ENCODE measurements at places on chromosomes 16 and 17. TPM values are rescaled to one million over a fixed set of nuclear protein-coding genes. Genes with fewer than 3 reads are reported as not detected.
A peak's percentile ranks its signal among the peaks of the same experiment; 100 is the strongest.

Gene SHISA6
- 1.3 TPM for total RNA-seq

Gene MCRIP1
- total RNA-seq: 51.0 TPM

Gene SLFN14
- not detected for total RNA-seq

Gene OXLD1
- total RNA-seq: 112 TPM

Gene TBC1D3C
- total RNA-seq: not detected

Gene GAS7
- total RNA-seq: 24.5 TPM

Gene RHBDL1
- total RNA-seq: 48.7 TPM

Gene NF1
- total RNA-seq: 86.6 TPM

Gene ATP2C2
- total RNA-seq: 5.5 TPM

Gene SOCS3
- 52.2 TPM for total RNA-seq

Gene GPR142
- total RNA-seq: not detected

Gene KDM8
- 3.1 TPM for total RNA-seq

Gene CCL1
- total RNA-seq: not detected

GRCh38 chr17:10226930-10227695 lies 28.7 kb upstream of the GAS7 start:
- DNase-seq: peak; percentile 28
- H3K4me1 ChIP-seq: no peaks in the 10 kb centered on the region

DNA sequence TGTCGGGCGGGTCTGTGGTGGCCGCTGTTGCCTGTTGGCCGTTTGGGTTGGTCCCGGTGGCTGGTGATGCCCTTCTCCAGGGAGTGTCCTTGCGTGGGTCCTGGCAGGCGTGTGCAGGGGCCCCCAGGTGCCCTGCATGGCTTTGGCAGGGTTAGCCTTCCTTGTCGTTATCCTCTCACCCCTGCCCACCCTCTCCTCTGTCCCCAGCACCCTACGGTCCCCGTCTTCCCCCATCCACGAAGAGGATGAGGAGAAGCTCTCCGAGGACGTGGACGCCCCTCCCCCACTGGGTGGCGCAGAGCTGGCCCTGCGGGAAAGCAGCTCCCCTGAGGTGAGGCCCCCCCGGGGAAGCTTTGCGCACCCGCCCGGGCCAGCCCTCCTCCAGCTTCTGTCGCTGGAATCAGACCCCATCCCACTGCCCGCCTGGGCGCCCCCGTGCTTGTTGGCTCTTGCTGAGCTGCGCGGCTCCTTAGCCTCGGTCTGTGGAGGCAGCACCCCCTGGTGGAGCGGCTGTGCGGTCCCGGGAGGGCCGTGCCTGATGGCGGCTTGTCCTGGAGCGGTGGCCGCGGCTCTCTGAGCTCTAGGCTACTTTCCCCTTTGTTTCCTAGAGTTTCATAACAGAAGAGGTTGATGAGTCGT lies 10.6 kb upstream of the NUDT16L1 start:
- H3K27ac ChIP-seq: no peak overlapping the region
- no peaks in the 10 kb centered on the region for H3K27me3 ChIP-seq

DNA sequence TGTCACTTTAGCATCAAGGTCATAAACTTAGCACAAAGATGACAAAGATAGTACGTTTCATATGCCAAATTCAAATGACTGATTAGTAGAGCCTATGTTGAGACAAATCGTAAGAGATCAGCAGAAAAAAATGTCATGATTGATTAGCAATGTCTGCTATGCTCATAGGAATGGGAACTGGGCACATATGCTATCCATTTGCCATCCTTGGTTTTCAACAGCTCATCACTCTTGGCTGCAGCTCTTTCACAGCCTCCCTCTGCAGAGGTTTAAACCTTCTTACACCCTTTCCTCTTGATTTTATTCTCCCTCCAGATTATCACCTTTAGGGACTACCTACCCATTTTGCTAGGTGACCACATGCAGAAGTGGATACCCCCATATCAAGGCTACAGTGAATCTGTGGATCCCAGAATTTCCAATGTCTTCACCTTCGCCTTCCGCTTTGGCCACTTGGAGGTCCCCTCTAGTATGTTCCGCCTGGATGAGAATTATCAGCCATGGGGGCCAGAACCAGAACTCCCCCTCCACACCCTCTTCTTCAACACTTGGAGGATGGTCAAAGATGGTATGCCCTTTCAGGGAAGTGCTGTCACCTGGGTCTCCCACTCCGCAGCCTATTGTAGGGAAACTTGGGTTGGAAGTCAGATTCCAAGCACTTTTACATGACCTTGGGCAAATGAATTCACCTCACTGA lies 16.2 kb downstream of the MPO start:
- H3K27ac ChIP-seq: no peak overlapping the region
- no peaks in the 10 kb centered on the region for H3K4me1 ChIP-seq
- DNase-seq: no peak
- no peak overlapping the region for H3K4me3 ChIP-seq

DNA sequence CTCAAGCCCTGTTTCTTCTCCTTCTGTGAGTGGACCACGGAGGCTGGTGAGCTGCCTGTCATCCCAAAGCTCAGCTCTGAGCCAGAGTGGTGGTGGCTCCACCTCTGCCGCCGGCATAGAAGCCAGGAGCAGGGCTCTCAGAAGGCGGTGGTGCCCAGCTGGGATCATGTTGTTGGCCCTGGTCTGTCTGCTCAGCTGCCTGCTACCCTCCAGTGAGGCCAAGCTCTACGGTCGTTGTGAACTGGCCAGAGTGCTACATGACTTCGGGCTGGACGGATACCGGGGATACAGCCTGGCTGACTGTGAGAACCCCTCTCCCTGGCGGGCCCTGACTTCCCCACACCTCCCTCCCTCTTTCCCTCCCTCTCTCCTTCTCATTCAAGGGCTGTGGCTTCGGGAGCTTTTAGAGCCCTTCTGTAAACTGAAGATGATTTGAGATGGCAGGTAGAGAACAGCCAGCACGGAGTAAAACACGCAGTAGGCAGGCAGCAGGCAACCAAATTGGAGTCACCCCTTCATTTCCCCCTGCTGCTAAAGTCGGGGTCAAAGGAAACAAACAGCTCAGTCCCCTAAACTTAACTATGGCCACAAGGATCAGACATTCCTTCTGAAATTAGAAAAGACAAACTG lies 3.9 kb downstream of the SPACA3 start:
- no peak overlapping the region for H3K4me3 ChIP-seq
- H3K36me3 ChIP-seq: no peaks in the 10 kb centered on the region
- peaks cover 17% of the 10 kb centered on the region for H3K4me1 ChIP-seq
- DNase-seq: no peak
- no peaks in the 10 kb centered on the region for H3K27me3 ChIP-seq

- peak; percentile 90 for DNase-seq
- peaks cover 79% of the 10 kb centered on the region for H3K4me1 ChIP-seq
- H3K36me3 ChIP-seq: no peaks in the 10 kb centered on the region
Measured at GRCh38 chr16:11133344-11133943, 122.6 kb downstream of the SOCS1 start.

DNA sequence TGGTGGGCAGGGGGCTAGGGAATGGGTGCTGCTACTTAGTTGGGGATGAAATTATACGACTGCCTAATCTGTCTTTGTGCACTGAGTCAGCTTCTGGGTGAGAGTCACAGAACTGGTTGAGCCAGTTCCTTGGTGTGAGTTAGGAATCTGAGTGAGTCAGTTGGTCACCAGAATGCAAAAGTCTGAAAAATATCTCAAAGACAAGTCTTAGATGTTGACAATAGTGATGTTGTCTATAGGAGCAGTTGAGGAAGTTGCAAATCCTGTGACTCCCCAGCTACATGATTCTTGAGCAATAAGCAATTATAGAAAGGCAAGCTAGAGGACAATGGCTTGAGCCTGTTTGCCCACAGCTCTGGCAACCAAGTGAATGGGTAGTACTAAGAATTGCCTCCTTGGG lies 399.2 kb downstream of the CNTNAP4 start:
- H3K27ac ChIP-seq: no peak overlapping the region
- peak; percentile 66 for DNase-seq
- no peaks in the 10 kb centered on the region for H3K4me1 ChIP-seq
- no peak overlapping the region for H3K4me3 ChIP-seq
- no peaks in the 10 kb centered on the region for H3K27me3 ChIP-seq
- no peaks in the 10 kb centered on the region for H3K36me3 ChIP-seq

DNA sequence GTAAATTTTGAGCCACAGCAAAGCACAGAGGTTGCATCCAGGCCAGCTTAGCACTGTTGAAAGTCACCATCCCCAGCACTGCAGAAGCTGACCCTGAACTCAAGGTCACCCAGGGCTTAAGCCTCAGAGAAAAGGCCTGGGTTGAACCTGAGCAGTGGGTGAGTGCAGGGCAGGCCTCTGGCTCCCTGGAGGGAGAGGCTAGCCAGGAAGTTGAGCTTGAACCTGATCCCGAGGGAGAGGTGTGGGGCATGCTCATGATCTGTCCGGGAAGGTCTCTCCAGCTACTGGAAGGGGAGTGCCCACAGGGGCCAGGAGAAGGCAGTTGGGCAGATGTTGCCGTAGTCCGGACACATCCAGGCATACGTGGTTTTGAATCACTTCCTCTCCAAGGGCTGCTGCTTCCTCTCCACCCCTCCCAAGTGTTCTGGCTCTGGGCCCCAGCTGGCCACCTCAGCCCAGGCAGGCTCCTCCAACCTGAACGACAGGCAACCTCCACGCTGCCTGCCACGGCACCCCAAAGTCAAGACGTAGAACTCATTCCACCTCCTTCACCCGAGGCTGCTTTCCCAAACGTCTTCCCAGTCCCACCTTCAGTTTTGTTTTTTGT lies 18.4 kb downstream of the CARHSP1 start:
- H3K4me1 ChIP-seq: peaks cover 45% of the 10 kb centered on the region
- H3K27ac ChIP-seq: no peak overlapping the region
- peaks cover 87% of the 10 kb centered on the region for H3K36me3 ChIP-seq
- no peak for DNase-seq

GRCh38 chr17:39001703-39002637 lies 34.8 kb upstream of the FBXO47 start:
- H3K4me3 ChIP-seq: no peak overlapping the region
- no peaks in the 10 kb centered on the region for H3K27me3 ChIP-seq
- no peaks in the 10 kb centered on the region for H3K36me3 ChIP-seq

DNA sequence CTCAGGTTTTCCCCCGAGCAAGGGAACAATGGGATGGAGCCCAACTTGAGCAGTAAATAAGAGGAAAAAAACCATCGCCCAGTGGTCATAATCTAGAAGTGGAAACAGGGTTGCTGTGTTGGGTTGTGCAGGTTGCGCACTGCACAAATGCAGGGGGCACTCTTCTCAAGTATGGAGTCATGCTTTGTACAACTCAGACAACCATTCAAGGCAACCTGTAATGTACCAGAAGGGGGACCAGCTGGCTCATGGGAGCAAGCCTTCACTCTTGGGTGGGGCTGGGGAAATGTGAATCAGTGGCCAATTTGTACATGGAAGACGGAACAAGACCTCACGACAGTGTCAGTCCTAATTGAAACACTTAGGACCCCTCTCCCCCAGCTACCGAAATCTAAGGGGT lies 23.9 kb upstream of the LITAF start:
- no peak for DNase-seq
- H3K4me3 ChIP-seq: no peak overlapping the region
- no peaks in the 10 kb centered on the region for H3K27me3 ChIP-seq

GRCh38 chr16:10868596-10869469 lies 8.2 kb upstream of the CIITA start:
- no peaks in the 10 kb centered on the region for H3K36me3 ChIP-seq
- H3K4me1 ChIP-seq: peaks cover 63% of the 10 kb centered on the region
- H3K27me3 ChIP-seq: no peaks in the 10 kb centered on the region
- no peak overlapping the region for H3K4me3 ChIP-seq

GRCh38 chr17:60077672-60078519 lies 825 bp downstream of the HEATR6 start:
- peaks cover 37% of the 10 kb centered on the region for H3K36me3 ChIP-seq
- peak overlapping the region; percentile 67 for H3K4me3 ChIP-seq
- no peaks in the 10 kb centered on the region for H3K27me3 ChIP-seq
- no peaks in the 10 kb centered on the region for H3K4me1 ChIP-seq
- H3K27ac ChIP-seq: peak overlapping the region; percentile 81

DNA sequence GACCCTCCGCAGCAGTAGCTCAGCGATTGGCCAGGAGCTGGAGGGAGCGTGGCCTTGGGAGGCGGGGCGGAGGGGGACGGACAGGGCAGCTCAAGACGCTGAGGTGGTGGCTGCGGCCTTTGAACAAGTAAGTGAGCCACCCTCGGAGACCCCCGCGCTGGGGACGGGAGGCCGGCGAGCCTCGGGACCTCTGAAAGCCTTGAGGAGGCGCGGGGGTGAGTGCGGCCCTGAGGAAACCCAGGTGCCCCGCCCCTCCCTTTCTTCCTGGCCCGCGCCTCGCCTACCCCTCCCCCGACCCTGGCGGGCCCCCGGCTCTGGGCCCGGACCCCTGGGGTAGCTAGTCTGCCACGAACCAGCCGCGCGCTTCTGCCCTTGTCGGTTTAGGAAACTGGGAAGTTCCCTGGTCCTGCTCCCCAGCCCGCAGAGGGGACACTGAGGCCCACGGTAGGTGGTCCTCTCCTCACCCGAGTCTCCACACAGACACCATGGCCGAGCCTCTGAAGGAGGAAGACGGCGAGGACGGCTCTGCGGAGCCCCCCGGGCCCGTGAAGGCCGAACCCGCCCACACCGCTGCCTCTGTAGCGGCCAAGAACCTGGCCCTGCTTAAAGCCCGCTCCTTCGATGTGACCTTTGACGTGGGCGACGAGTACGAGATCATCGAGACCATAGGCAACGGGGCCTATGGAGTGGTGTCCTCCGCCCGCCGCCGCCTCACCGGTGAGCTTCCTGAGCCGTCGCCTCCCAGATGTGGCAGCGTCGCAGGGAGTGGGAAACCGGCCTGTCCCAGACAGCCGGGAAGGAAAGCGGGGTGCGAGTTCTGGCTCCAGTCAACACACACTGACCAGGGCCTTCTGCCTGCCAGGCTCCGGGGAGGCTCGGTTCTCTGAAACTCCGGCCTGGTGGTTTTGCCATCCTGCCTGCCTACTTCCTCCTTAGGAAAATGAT lies at the start of gene MAPK7:
Gene MAPK7 (plus strand): TSS at position 83 of the 945 bp plus-strand sequence. CDS start 403 bp downstream, at position 486.
- H3K27ac ChIP-seq: peak within 1 kb of the TSS; percentile 94
- H3K27me3 ChIP-seq: no peaks in the 10 kb centered on the region
- H3K4me1 ChIP-seq: peaks cover 25% of the 10 kb centered on the region
- no peak for DNase-seq

- no peak overlapping the region for H3K27ac ChIP-seq
- no peak overlapping the region for H3K4me3 ChIP-seq
- no peaks in the 10 kb centered on the region for H3K36me3 ChIP-seq
- no peaks in the 10 kb centered on the region for H3K4me1 ChIP-seq
- H3K27me3 ChIP-seq: no peaks in the 10 kb centered on the region
Measured at GRCh38 chr16:64532691-64533090, 589.2 kb downstream of the CDH11 start.

GRCh38 chr17:49952209-49952911 lies 16.6 kb upstream of the DLX4 start:
- H3K4me1 ChIP-seq: no peaks in the 10 kb centered on the region
- DNase-seq: peak; percentile 88
- no peak overlapping the region for H3K27ac ChIP-seq
- peaks cover 26% of the 10 kb centered on the region for H3K27me3 ChIP-seq
- no peak overlapping the region for H3K4me3 ChIP-seq

Measured in stomach (tissue), 19 donors.